Colonic mucosa (tissue), 4 donors: ENCODE measurements at places on chromosomes 2 and 18. TPM values are rescaled to one million over a fixed set of nuclear protein-coding genes. Genes with fewer than 3 reads are reported as not detected.
A peak's percentile ranks its signal among the peaks of the same experiment; 100 is the strongest.

The SERPINB3 gene
- not detected for total RNA-seq

The BMP10 gene
- not detected for total RNA-seq

DNA sequence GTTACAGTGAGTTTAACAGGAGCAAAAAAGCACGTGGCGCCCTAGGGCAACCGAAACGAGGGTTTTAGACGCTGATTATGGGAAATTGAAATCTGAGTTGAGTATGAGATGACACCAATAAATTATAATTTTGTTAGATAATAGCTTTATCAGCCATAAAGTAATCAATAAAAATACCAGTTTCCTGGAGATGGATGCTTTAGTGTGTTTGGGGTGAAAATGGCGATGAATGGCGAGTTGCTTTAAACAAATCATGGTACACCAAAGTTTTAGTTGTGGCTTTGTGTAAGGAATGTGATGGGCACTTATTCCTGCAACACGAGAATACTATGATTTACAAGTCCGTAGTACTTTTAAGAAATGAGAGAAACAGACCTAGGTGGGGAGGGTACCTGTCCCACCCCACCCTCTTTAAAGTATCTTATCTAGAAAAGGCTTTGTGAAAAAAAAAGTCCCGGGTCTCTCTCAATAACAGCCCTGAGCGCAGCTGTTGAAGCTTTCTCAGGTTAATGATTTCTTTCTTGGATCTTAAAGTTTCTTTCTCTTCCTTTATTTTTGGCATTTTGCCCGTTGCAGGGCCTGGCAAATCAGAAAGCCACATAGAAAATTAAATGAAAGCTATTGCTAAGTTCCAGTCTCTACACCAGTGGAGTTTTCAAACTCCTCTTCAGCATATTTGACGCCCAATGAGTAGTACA, 1.5 kb upstream of the RRM2 start:
- peak; percentile 55 for DNase-seq

DNA sequence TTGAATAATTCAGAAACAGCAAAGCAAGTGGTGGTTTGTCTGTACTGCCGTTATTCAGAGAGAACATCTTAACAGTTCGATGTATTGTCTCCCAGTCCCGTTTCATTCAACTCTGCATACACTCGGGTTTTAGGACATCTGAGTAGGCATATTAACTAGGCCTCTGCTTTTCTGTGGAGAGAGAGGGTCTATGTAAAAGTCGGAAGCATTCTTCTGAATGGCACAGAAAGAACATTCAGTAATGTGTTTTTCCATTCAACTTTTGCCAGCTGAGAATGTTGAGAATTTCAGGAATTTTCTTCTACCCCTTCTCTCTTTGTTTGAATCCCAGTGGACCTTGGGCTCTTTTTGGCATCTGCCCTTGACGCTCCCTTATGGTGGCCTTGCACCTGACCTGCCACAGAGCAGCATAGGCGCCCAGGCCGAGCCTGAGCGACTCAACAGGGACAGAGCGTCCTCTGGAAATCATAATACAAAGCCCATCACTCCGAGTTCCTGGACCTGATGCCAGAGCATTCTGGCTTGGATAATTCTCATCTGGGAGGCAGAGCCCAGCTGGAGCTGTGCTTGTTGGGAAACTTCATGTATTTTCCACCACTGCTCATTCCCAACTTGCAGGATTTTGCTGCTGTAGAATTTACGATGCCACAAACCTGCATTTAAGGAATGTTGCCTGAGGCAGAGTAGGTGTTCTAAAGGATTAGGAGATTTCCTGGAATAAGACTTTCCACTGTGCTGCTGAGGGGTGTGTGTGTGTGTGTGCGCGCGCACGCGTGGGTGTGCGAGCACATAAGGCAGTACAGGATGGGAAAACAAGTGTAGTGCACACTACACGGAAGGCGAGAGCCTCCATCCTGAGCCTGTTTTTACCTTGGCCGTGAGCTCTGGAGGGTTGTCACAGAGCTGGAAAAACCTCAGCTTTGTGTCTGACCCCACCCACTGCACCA, 77.2 kb upstream of the TXNDC2 start:
- DNase-seq, result no peak

- DNase-seq, result no peak
These were observed 443.2 kb upstream of the SPHKAP start for GRCh38 chr2:228624733-228625132.

GRCh38 chr2:8885449-8886201, 48.2 kb upstream of the KIDINS220 start:
- DNase-seq, result no peak

The GRP gene
- not detected for total RNA-seq

GRCh38 chr18:36593001-36593400, 235.8 kb downstream of the TPGS2 start:
- DNase-seq, result no peak

DNA sequence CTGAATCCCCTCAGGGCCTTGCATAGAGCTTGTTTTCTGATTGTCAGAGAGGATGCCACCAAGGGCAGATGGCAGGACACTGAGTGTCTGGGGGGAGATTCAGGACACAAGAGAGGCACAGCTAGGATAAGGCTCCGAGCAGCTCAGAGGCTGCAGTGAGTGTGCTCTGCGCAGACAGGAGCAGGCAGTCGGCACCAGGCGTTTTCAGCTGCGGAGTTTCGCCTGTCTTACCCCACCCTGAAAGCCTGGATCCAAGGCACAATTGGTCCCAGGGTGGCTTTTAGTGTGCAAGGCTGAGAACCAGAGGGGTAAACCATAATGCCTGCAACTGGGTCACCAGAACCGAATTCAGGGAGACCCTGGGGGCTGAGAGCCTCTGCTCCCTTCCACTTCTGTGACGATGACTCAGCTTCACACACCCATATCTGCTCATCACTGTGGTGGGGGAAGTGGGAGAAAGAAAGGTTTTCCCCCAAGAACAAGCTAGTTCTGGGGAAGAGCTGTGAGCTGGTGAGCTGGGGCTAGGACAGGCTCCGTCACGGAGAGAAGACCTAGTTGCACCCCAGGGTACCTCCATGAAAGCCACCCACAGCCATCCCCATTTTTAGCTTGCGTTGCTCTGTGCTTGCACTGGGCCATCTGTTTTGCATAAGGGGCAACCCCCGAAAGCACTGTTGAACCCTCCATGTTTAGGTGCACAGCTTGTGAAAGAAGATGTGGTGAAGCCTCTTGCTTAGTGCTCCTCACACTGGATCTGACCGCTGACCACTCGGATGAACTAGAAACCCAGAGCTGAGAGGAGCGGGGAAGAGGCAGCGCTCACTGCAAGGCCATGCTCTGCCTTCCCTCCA, 173.7 kb downstream of the CELF4 start:
- no peak for DNase-seq

- no peak for DNase-seq
These were observed 161.9 kb downstream of the KLHL29 start for GRCh38 chr2:23546913-23547312.

The TUBB8B gene
- total RNA-seq, result not detected

DNA sequence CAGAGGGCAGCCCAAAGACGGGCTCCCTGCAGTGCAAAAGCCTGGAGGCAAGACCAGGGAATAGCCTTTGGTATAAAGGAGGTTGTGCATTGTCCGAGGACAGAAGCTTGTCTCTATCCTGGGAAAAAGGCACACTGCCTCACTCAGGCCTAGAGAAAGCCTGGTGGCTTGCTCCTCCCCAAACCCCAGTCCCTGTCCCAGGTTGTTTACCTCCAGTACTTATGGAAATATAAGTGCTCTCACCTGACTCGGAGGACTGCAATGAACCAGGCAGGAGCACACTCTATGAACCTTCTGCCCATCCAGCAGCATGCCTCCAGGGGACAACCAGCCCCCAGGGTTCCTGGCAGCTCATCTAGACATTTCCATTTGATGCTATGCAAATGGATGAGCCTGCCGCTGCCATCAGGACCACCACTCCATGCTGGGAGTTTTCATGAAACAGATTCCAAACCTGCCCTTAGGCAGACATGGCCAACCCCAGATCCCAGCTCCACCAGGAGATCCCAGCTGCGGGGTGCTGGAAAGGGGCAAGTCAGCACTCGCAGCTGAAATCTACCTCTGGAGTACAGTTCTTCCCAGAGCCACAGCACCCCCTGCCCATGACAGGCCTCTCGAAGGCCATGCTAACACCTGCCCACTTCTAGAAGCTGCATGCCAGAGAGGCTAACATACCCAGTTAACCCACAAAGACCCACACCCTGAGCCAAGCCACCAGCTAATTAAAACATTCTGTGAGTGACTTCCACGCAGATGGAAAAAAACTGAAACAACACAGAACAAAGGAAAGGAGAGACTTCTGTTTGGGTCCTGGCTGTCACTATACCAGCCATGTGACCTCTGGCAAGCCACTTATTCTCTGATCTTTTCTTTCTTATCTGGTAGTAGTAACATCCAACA, 101.7 kb downstream of the TTC32 start:
- DNase-seq, result no peak

The TTN gene
- total RNA-seq, result 1.8 TPM

- DNase-seq, result no peak
These were observed 470 bp downstream of the KCNF1 start for GRCh38 chr2:10912076-10912731.

- peak; percentile 57 for DNase-seq
These were observed 47.5 kb upstream of the SP3 start for GRCh38 chr2:174012347-174013314.

DNA sequence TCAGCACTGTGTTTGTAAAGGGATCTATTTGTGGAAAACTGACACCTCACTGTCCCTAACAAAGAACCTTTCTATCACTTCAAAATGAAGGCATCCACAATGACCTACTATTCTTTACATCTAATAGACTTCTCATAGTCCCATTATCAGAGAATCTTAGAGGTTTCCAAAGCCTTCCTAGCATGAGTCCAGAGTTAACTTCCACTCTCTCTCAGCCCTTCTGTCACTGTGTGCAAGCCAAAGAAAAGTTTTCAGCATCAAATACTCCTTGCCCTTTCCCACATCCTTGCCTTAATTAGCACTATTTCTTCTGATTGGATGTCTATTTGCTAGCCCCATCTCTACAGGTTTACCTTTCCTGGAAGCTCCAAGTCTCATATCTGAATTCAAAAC, 178.5 kb downstream of the ERBB4 start:
- no peak for DNase-seq

- DNase-seq, result no peak
These were observed 85.2 kb upstream of the SESTD1 start for GRCh38 chr2:179349670-179350303.

The ZNF804A gene
- total RNA-seq, result 0.13 TPM

- no peak for DNase-seq
These were observed 217.1 kb downstream of the SLC4A3 start for GRCh38 chr2:219844401-219845091.
